Activated naive CD4-positive, alpha-beta T cell treated with Interleukin-2 at 50 U/mL for 16 hours (primary cell): ENCODE measurements at places on chromosomes 5 and 9.

DNA sequence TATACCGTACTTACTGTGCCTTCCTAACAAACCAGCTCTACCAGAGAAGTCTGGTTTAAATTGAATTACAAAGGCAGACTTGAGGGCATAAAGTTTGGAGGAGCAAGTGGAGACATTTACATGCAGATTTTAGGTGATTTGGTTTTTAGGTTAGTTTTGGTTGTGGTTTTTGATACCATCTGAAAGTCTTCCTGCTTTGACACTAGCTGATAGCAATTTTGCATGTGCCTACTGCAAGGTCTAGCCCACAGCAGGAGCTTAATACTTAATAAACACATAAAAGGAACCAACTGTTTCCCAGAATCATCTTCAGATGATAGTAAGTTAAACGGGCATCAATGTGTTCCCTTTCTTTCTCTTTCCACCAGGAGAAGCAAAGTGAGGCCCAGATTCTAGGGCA, 3.4 kb upstream of the ESM1 start:
- no peak for DNase-seq

DNA sequence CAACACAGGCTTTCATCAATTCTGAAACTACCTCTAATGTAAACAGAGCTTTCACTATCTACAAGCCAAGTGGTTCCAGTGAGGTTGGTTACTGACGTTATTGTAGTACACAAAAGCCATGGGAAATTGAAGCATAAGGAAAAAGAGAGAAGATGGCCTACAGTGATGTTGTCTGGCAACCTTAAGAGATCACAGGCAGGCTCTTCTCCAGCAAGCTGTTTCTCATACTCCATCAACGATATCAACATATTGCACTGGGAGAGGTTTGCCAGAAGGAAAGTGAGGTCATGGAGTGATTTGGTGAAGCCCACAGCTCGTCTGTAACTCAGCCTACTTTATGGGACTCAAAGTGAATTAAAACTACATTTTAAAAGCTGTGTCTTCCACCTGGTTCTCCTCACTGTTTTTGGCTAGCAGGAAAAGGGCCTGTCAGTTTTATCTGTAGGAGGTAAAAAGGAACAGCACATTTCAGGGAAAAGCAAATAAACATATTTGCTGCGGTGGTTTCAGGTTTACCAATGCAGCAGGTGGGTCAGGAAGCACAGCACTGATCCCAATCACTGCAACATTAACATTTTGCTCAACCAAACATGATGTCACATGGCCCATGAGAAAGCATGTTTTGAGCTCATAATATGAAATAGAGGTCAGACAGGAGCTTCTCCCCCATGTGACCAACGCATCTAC, 72.9 kb downstream of the ARSB start:
- DNase-seq = no peak

- DNase-seq = no peak
Measured at GRCh38 chr5:143922718-143923117, 110.8 kb downstream of the HMHB1 start.

GRCh38 chr9:124869986-124870560, 8.1 kb downstream of the ARPC5L start:
- DNase-seq = peak; percentile 93

- no peak for DNase-seq
Measured at GRCh38 chr9:1047591-1048230, 2.4 kb upstream of the DMRT2 start.
